ENCODE measurements at places on chromosomes 7 and 10.

GRCh38 chr10:70324339-70324861, 40.6 kb upstream of the NPFFR1 start:
- no peak for DNase-seq

GRCh38 chr10:112313234-112313633, 30.0 kb downstream of the TECTB start:
- DNase-seq: no peak

GRCh38 chr10:34292194-34292565, 522.9 kb downstream of the PARD3 start:
- DNase-seq: no peak

GRCh38 chr7:148348466-148348865, 242.1 kb upstream of the C7orf33 start:
- DNase-seq: no peak

DNA sequence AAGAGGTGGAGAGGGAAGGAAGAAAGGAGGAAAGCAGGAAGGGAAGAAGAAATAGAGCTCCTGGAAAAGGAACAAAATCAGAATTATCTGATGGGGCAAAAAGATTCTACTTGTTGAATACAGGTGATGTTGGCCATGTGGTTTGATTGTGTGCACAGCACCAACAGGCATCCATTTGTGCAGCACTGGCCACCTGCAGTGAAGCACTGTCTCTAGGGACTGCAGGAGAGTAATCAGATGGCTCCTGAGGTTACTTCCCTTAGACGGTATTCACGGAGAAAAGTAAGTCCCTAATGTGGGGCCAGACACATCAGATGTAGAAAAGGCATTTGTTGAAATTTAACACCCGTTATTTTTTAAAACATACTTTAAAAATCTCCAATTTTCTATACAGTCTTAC, 135.3 kb upstream of the VIPR2 start:
- no peak for DNase-seq

DNA sequence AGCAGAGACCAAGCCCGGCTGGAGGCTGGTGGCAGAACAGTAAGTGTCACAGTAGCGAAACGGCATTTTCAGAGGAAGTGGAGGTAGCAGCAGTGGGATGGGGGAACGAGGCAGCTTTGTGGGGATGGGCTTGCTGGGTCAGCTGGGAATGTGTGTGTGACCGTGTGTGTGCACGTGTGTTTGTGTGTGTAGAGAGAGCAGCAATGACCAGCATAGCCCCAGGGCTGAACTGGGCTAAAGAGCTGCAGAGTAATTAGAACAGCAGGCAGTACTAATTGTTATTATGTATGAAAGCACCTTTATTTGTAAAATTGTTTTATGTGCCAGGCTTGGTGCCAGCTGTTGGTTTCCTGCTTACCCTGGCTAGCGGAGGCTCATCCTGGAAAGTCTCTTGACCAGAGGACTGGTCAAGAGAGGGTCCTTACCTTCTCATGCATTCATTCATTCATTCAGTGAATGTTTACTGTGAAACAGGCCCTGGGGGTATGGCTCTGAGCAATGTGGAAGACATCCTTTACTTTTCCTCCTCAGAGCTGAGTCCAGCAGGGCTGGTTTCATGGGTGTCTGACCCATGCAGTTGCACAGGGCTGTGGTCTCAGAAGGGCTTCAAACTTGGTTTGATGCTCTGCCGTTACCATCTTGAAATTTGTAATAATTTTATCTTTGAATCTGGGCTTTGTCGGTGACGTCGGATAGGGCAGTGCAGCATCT, 184.6 kb downstream of the SEC23IP start:
- DNase-seq: no peak

DNA sequence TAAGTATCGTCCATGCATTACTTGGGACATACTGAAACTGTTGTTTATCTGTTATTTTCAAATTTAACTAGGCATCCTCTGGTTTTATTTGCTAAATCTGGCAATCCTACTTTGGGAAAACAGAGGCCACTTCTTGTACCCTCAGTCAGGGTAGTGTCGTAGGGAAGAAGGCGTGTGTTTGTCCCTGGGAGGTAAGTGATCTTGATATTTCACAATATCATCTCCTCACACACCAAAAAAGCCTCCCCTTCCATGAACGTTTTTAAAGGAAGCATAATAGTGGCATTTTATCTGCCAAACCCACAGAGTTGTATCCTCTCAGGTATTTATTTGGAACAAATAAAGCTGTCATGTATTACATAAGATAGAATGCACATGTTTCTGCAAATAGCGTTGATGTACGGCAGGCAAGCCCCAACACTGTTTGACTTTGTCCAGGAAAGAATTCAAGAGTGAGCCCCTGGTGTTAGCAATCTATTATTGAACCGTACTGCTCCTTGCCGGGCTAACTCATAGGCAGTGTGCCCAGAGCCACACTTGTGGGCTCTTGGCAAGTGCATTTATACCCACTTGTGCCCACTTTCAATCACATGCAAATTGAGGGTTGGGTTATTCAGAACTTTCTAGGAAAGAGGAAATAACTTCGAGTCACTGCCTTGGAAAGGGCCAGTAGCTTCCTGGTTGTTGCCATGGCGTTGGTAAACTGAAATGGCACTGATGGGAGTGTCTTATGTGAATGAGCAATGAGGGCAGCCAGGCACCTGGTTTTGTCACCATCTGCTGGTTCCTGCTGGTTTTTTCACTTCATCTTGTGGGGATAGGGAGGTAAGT, 266.0 kb downstream of the USP6NL start:
- no peak for DNase-seq

DNA sequence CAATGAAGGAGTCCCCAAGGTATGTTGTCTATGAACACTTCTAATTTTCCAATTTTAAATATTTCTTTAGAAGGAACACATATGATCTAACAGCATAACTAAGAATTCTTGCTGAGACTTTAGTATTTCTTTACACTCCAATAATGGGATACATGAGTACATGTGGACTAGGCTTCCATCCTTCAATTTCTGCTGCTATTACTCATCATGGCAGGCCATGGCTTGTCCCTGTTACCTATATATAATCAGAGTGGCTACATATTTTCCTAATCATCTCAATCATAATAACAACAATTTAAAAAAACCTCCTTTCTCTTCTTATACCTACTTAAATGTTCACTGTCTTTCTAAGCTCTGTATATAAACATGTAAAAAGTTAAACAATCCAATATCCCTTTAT, 60.3 kb upstream of the TAC1 start:
- DNase-seq: no peak

GRCh38 chr7:25858525-25859411, 293.2 kb upstream of the NFE2L3 start:
- DNase-seq: no peak

DNA sequence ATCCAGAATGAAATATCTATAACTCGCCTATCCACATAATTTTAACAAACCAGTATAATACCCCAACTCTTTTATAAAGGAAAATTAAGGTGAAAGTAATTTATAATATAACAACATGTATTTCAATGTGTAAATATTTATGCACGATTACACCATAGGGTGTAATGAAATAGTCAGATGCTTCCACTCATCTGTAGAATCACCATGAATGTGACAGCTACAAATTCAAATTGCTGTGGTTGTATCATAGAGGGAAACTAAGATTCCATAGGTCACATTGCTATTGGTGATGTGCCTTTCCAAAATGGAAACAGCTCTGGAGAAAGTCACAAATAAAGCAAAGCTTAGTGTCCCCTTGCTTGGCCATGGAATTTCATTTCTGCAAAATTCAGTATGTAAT, 95.7 kb downstream of the CPED1 start:
- DNase-seq: no peak

- DNase-seq: no peak
Measured at GRCh38 chr7:134857958-134858357, 78.5 kb downstream of the CALD1 start.

GRCh38 chr10:7700577-7701125, 2.5 kb upstream of the ITIH2 start:
- DNase-seq: peak; percentile 39

DNA sequence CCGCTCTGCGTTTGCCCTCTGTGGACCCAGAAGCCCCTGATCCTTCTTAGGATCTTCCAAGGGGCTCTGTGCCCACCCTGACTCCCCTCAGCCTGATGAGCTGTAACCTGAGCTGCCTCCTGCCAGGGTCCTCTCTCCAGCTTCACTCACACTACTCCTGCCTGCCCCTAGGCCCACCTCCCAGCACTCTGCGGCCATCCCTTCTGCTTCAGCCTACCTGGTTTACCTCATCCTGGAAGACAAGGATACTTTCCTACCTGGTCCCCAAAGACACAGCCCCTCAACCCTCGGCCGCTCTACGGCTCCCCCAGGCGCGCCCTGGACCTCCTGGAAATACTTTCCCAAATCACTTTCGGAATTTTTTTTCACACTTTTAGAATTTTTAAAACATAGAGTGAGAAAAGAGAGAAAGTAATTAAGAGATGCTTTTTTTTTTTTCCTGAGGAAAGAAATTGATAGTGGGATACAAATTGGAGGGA, 6.4 kb upstream of the ZNF862 start:
- no peak for DNase-seq

DNA sequence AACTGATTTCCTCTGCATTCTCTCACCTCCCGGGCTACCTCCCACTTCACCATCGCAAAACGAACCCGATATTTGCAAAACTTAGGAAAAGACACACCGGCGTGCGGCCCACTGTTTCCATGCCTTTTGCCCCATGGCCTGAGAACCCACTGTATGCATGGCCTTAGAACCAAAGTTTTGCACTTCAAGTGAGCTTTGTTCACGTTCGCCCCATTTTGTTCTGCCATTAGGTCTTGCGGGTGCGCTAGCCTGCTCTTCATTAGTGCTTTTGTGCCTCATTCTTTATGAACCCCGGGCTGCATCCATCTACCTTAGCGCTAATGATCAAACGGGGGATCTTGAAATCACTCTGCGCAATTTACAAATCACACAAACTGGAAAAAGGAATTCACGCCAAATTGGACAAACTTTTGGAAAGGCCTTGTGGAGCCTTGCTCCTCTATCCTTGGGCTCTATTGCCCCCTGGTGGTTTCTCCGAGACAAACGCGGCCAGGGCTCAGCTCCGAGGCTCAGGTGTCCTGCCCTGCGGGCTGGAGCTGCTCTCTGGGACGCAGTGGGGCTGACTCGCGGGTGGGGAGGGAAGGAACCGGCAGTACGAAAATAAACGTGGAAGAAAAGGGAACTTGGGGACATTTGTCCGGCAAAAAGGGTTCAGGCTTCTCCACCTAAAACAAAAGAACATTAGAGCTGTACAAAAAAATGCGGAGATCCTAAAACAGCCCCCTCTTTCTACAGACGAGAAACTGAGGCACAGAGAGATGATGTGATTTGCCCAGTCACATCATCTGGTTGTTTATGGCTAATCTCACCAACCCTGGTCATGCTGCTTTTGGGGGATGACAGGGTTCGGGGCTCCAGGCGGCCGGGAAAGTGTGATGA, 300.4 kb upstream of the NFE2L3 start:
- peak; percentile 83 for DNase-seq

DNA sequence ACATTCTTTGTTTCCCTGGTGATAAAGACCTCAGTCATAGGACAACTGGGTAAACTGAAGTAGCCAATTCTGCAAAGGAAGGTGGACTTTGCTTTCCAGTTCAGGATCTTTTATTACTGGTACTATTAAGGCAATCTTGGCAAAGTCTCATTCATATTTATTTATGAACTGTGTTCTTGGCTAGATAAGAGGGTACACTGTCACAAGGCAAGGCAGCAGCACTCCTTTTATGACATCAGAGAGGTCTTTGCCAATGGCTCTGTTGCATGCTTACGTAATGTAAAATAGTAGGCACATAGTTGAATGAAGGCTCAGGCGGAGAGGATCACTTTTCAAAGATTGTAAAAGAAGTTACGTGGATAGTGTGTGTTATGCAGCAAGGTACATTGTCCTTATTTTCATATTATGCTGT, 63.7 kb upstream of the PDK4 start:
- no peak for DNase-seq

DNA sequence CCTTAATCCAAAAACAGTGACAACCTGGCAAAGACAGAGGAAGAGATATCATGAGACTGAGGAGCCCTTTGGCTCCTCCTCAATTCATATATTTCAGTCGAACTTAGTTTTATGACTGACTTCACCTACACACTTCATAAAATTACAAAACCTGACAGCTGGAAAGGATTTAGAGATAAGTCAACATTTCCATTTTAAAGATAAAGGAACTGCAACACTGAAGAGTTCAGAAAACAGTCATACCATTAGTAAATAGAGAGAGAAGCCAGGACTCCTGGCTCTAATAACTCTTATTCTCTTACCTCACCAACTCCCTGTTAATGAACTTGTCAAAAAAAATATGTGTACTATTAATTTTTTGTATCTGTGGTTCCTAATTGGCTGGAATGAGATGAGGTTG, 141.0 kb upstream of the COL1A2 start:
- no peak for DNase-seq

- DNase-seq: no peak
Measured at GRCh38 chr7:30445770-30446169, 32.8 kb downstream of the NOD1 start.

GRCh38 chr7:125059861-125060456, 130.3 kb upstream of the POT1 start:
- DNase-seq: no peak

DNA sequence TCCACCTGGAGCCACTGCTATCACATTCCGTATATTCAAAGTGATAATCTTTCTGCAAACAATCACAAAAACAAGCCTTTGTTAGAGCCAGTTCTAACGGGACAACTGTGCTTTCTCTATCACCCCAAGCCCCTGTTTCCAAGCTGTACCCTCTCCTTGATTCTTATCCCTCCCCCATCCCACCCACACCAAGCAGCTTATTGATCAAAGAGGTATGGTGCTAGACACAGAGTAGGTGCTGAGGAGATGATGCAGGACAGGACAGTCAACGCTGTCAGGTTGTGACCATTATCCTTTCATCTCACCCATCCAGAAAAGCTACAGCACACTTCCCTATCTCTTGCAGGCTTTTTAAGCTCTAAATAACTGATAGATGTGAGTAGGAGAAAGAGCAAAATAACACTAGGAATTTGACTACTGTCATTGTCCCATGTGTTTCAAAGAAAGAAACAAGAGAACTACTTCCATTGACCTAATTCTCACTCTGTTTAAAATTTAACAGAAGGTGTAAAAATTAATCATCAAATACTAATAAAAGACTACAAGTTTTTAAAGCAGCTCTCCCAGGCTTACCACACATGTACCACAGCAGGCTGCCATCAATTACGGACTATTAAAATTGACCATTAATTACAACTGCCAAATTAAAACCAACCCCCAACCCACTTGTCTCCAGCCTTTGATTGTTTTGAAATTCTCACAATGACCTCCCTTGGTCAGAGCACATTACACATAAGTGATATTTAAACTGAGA, 94.3 kb downstream of the ELAPOR2 start:
- DNase-seq: no peak

GRCh38 chr7:71286336-71286735, 154.4 kb downstream of the GALNT17 start:
- DNase-seq: no peak

- DNase-seq: no peak
Measured at GRCh38 chr7:23529262-23529859, 2.4 kb downstream of the TRA2A start.

- peak; percentile 67 for DNase-seq
Measured at GRCh38 chr7:47818796-47819606, 129.3 kb downstream of the PKD1L1 start.

- no peak for DNase-seq
Measured at GRCh38 chr10:129140921-129141885, 325.8 kb upstream of the MGMT start.

- DNase-seq: no peak
Measured at GRCh38 chr7:20013536-20013935, 203.6 kb downstream of the MACC1 start.

- DNase-seq: no peak
Measured at GRCh38 chr7:128215281-128215680, 25.8 kb upstream of the LEP start.

- no peak for DNase-seq
Measured at GRCh38 chr7:114886241-114886640, 35.7 kb upstream of the MDFIC start.

All from SJSA1 (cell line).